Esophagus squamous epithelium (tissue), 5 donors: ENCODE measurements at places on chromosomes 16 and 17.

GRCh38 chr16:56995136-56995805 is 5.9 kb downstream of the NLRC5 start:
- DNase-seq: no peak

DNA sequence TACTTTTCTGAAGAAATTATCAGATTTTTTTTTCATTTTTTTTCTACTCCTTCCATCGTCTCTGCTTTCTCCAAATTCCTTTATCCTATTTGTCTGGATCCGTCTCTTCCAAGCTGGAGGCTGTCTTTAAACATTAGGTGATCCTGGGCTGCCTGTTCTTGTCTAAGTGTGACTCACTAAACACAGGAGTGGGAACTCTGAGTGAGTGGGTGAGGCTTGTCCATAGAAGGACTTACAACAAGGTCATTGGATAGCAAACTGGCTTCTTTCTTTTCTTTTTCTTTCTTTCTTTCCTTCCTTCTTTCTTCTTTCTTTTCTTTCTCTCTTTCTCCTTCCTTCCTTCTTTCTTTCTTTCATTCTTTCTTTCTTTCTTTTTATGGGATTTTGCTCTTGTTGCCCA is 18.2 kb downstream of the ALOX15 start:
- no peak for DNase-seq

GRCh38 chr16:28974007-28974436 is 556 bp upstream of the SPNS1 start:
- no peak for DNase-seq

- no peak for DNase-seq
Observed at GRCh38 chr16:65392806-65393565, 271.1 kb upstream of the CDH11 start.

DNA sequence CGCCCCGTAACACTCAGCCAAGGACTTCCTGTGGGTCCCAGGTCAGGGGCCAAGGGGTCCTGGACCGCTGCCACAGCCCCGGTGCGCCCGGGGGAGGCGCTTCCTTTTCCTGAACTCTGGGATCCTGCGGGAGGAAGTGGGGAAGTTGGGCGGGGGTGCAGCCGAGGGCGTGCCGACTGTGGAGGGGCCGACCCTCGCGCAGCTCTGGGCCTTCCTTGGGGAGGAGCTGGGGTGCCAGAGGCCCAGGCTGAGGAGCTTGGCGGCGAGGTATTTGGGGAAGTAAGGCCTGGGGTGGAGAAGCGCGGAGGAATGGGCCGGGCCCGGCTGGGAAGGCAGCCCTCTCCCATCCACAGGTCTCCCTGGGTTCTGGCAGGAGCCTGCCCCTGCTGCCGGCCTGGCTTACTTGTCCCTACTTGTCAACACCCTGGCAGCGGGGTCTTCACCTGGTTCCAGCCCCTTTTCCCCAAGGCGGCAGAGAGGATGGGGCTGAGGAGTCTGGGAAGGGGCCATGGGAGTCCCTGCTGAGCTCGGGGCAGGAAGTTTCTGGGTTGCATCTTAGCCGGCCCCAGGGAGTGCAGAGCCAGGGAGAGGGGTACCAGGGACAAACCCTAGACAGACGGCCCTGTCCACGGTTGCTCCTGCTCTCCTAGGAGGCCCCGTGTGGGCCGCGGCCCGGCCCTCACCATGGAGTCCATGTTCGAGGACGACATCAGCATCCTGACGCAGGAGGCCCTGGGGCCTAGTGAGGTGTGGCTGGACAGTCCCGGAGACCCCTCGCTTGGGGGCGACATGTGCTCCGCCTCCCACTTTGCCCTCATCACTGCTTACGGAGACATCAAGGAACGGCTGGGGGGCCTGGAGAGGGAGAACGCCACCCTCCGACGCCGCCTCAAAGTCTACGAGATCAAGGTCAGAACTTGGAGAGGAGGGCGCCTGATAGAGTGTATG is 1.7 kb downstream of the TBKBP1 start:
- no peak for DNase-seq

DNA sequence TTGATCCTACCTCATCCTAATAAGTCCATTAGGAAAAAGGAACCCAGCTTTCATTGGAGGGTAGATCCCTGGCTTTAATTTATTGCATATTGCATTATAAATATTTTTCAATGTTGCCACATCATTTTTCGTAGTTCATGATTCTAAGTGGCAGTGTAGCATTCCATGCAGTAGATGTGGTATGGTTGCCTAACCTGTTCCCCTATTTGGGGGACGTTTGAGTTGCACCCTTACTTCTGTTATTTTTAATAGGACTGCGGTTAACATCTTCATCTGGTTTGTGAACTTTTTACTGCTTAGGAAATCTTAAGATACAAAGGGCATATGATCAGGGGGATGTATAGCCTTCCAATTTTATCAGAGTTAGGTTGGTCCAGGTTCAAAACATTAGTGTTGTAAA is 5.4 kb downstream of the SCPEP1 start:
- DNase-seq: no peak

- DNase-seq: no peak
Observed at GRCh38 chr17:68886401-68886800, 68.8 kb downstream of the ABCA8 start.

- DNase-seq: no peak
Observed at GRCh38 chr16:27366687-27367460, 35.1 kb upstream of the IL21R start.

GRCh38 chr16:1701216-1701878 is 4.6 kb upstream of the MAPK8IP3 start:
- DNase-seq: no peak

- no peak for DNase-seq
Observed at GRCh38 chr17:59353936-59354755, 22.7 kb downstream of the YPEL2 start.

DNA sequence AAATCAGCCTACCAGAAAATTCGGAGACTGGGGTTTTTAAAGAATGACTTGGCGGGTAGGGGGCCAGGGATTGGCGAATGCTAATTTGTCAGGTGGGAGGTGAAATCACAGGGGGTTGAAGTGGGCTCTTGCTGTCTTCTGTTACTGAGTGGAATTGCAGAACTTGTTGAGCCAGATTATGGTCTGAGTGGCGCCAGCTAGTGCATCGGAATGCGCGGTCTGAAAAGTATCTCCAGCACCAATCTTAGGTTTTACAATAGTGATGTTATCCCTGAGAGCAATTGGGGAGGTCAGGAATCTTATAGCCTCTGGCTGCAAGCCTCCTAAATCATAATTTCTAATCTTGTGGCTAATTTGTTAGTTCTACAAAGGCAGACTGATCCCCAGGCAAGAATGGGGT is 762 bp upstream of the RBL2 start:
- DNase-seq: no peak

- DNase-seq: no peak
Observed at GRCh38 chr16:82639666-82640336, 13.0 kb downstream of the CDH13 start.

DNA sequence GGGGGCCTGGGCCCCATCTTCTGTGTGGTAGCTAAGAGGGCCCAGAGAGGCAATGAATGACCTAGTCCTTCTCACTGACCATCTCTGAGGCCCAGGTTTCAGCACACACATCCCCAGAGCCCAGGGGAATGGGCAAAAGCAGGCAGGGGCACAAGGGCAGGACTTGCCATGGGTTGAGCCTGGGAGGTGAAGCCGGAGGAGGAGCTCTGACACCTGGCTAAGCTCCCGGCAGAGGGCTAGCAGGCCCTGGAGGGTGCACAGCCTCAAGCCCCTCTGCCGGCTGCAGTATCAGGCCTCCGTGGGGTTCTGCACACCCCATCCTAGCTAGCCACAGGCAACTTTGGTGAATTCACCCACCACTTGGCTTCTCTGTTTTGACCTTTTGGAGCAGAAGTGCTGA is 5.3 kb downstream of the SRCIN1 start:
- DNase-seq: no peak

GRCh38 chr17:7204336-7204735 is 15.3 kb downstream of the DLG4 start:
- no peak for DNase-seq

DNA sequence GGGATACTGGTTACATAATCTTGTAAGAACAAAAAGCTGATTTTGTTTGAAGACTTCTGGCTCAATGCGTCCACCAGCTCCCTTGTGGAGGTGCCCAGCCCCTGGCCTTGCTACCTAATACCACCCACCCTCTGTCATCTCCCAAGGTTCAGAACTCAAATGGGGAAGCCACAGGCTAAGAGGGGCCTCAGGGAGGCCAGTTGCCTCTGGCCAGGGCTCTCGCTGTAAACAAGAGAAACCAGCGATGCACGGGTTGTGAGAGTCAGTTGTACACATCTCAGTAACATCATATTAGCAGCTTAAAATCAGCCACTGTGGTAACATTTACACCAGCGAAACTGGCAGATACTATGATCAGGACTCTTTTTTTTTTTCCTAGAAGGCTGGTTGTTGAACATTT is 6.0 kb downstream of the TEKT5 start:
- no peak for DNase-seq

DNA sequence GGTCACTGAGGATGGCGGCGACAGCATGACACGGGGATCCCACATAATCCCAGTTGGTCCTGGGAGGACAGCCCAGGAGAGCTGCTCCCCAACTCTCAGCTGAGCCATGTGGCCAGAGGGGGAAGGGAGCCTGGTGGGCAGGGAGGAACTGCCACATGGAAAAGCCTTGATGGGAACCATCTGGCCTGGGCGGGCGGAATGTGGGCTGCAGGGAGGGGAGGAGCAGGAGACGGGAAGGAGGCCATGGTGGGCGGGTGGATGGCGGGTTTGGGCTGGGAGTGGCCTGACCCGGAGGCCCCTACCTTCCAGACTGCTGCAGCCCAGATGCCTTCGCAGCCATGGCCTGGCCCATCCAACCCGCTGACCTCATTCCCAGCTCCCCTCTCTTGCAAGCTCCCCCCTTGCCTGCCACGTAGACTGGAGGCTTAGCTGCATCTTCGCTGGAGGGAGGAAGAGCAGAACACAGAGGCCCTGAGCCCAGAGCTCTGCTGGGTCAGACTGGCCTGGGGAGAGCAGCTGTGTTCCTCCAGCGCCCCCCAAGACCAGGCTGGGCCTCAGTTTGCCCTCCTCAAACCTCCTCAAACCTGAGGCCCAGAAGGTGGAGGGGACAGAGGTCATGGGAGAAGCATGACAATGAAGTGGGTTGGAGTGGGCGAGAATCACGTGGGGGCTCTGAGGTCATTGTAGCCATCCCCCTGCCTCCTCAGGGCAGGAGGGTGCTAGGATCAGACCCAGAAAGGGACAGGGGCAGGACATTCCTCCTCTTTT is 8.2 kb upstream of the COL1A1 start:
- no peak for DNase-seq

GRCh38 chr16:10745841-10746240 is 2.2 kb downstream of the NUBP1 start:
- DNase-seq: no peak

DNA sequence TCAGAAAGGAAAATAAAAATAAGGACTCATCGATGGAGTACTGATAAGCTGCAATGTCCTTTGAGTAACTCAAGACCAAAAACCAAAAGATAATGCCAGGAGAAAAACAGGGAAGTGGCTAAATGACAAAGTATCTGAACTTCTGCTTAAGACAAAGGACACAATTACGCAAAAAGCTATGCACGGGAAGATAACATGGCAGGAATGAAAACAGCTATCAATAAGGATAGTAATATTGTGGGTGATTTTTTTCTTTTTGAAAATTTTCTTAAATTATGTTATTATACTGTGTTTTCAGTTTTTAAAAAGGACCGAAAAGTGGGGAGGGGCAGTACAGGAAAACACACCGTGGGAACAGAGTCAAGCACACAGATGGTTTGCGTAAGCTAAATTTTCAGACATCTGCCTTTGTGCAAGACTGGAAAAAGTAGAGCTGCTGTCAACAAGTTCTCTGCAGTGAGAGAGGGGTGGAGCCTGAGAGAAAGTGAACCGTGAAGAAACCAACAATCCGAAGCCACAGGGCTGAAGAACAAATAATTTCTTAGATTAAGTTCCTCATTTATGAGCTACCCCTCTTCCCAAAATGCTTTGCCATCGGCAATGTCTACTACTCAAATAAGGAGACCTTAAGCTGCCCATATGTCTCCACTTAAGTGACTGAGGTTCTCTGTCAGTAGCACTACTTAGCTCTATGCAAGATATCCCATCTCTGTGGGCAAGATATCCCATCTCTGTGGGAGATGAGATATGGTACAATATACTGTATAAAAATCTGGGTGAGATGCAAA is 99.9 kb upstream of the CORO6 start:
- DNase-seq: no peak

DNA sequence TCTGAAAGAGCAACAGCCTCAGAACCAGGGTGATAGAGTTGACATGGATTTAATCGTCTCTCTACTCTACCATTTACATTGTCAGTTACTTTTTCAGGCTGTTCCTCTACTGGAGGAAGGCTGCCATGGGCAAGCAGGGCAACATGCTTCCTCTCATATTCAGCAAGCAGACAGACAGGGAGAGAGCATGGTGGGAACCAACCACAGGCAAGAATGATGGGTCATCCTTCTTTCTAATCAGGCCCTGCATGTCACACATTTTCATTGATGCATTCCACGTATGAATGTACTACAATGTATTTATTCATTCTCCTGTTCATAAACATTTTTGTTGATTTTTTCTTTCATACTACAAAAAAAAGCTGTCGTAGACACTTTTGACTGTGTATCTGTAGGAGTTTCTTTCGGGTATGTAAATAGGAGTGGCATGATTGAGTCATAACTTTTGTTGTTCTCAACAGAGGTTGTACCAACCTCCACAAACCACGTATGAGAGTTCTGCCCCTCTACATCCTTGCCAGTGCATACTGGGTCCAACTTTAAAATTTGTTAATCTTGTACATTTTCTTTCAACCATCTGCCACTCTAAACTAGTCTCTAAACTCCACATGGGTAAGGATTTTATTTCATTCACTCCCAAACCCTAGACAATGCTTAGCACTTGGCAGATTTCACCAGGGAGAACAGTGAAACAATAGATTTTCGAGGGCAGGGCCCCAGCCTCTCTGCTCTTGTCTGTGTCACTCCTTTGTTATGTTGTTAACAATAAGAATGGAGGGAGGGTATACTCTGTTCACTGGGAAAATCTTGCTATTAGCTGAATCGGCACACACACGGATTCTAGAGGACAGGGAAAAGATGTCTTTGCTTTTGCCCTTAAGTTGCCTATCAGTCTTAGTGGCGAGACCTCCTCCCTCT is 58.7 kb downstream of the CMC2 start:
- no peak for DNase-seq

DNA sequence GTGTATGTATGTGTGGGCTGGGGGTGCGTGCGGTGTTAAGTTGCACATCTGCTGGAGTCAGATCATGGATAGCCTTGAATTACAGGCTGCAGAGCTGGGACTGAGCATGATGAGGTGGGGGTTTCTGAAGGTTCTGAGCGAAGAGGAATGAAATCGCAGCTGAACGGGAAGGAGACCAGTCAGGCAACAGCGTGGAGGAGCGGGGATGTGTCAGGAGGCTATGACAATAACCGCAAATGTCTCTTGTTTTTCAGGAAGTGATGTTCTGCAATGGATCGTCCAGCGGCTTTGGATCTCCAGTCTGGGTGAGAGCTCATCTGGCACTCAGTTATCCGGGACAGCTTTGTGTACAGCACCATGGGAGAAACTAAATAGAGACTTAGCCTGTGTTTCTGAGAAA is 20.9 kb downstream of the RGS9 start:
- DNase-seq: no peak

- no peak for DNase-seq
Observed at GRCh38 chr17:77830816-77831473, 127.6 kb upstream of the TNRC6C start.

GRCh38 chr16:88589441-88589840 is 19.2 kb downstream of the ZC3H18 start:
- DNase-seq: no peak
